ENCODE measurements at places on chromosomes 3 and 15.
A peak's percentile ranks its signal among the peaks of the same experiment; 100 is the strongest.

DNA sequence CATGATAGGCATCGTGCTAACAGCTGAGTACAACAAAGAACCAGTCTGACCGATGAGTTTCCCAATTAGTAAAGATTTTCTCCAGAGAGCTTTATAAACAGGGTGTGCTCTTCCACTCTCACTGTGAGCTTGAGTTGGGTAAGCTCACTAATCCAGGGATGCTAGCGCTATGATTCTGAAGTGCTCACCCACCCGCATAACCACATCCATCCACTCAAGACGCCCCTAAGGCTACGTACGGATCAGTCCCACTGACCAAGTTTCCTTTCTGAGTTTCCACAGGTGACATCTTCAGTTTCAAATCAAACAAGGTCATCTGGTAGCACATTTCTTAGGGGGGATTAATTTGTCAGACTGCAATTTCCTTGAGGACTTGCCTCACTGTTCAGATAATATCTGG, 141.1 kb upstream of the ABI3BP start:
- DNase-seq: no peak

DNA sequence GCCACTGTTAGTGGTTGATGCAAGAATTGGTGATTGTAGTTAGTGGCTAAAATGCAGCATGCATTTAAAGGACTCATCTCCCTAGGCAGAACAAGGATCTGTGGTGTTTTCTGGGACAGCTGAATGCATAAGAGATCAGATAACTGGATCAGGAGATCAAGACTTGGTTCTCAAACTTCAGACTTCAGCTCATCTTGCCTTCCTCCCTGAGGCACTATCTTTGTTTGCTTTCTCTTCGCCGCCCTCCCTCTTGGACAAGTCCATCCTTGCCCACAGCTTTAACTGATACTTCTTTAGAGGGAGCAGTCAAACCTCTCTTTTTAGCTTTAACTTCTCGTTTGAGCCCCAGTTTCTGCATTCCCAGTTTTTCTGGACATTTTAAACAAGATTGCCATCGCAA, 195.4 kb upstream of the TPRG1 start:
- DNase-seq: no peak

DNA sequence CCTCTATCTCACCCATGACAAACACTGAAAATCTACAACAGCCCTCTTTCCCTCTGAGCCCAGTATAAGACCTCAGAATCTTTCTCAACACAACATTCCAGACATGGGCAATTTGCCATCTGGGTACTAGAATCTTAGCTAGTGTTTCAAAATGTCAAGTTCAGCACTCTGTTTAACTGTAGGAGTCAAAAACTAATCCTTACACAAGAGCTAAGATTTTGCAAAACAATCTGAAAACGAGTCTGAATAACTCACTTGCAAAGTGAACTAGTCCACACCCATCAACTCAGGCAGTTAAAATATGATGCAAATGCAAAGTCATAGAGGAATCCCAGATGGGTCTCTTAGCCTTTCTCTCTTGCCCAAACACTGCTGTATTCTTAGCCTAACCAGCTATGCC, 67.8 kb downstream of the GPR176 start:
- no peak for DNase-seq

- no peak for DNase-seq
Measured at GRCh38 chr3:107662124-107662507, 139.4 kb downstream of the BBX start.

DNA sequence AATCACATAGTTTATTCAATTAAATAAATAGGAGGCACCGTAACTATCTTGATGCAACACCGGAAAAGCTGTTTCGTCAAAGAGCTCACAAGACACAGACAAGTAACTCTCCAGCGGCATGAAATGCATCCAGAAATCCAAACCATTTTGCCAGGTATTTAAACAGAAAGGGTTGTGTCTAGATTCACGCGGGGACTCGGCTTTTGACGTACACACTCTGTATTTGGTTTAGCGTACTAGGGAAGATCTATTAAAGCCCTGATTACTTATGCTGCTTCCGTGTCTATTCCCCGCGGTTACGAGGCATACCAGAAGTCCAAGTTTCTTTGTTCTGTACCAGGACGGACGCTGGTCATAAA, 718 bp downstream of the BNIP2 start:
- peak; percentile 58 for DNase-seq

- no peak for DNase-seq
Measured at GRCh38 chr3:124784686-124785382, 54.6 kb downstream of the UMPS start.

DNA sequence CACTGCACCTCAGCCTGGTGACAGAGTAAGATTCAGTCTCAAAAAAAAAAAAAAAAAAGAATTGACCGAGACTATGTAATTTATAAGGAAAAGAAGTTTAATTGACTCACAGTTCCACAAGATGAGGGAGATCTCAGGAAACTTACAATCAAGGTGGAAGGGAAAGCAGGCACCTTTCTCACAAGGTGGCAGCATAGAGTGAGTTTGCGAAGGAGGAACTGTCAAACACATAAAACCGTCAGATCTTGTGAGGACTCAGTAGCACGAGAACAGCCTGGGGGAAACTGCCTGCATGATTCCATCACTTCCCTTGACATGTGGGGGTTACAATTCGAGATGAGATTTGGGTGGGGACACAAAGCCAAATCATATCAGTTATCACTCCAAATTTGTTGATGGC, 380.9 kb downstream of the EDEM1 start:
- no peak for DNase-seq

DNA sequence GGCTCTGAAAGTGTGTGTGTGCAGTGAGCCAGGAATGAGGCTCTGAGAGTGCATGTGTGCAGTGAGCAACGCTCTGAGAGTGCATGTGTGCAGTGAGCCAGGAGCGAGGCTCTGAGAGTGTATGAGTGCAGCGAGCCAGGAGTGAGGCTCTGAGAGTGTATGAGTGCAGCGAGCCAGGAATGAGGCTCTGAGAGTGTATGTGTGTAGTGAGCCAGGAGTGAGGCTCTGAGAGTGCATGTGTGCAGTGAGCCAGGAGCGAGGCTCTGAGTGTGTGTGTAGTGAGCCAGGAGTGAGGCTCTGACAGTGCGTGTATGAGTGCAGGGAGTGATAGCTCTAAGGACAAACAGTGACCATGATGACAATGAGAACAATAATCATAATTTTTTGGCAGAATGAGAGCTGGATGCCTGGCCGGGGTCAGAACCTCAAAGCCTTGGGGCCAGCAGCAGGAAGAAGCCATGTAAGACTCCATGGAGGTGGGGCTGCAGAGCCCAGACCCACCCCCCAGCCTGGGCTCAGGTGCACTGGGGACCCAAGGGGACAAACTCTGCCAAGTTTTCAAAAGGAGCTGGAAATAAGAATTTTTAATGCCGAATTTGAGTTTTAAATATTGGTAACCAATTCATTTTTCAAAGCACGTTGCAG, 85.7 kb upstream of the PRR20G start:
- no peak for DNase-seq

DNA sequence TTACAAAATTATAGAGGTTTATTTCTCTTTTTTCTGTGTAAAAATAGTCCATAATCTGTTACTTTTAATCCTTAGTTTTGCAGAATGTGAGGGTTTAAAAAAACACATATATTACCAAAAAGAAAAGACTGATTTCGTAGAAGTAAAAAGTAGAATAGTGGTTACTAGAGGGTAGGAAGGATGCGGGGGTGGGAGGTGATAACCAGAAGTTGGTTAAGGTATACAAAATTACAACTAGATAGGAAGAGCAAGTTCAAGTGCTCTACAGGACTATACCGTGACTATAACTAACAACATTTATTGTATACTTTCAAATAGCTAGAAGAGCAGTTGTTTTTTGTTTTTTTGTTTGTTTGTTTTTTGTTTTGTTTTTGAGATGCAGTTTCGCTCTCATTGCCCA, 16.1 kb downstream of the CASR start:
- DNase-seq: no peak

- DNase-seq: no peak
Measured at GRCh38 chr3:171687581-171687980, 122.7 kb downstream of the PLD1 start.

DNA sequence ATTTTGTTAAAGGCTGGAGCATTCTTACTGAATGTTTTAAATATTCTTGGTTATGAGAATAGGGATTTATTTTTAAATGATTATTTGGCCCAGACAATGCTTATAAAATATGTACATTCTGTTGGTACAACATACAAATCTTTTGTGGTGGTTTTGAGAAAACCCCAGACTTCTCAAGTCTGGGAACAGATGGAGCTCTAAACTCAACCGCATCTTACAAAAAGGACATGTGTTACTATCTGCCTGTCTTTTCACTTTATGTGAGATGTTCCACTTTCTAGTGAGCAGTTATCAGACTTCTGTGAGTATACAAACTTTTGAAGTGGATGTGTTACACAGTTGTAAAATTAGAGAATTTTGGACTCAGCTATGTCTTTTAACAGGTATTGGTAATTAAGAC, 135.5 kb upstream of the RBMS3 start:
- DNase-seq: no peak

DNA sequence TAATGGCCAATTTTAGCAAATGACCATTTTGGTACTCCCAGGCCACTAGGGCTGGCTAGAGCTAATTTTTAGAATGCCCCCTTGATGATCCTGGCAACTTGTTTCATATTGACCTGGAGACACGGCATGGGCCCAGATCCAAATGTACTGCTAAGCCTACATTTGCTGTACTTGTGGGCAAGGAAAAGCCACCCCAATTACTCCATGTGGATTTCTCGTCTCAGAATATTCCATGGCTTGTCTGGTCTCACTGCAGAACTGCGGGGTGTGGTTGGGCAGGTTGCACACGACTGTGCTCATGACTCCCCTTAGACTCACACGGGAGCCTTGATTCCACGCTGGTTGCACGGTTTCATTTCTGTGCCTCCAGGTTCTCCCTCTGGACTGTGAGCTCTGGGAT, 140.9 kb downstream of the RPLP1 start:
- DNase-seq: no peak

- DNase-seq: no peak
Measured at GRCh38 chr15:39756806-39757522, 25.7 kb downstream of the FSIP1 start.

DNA sequence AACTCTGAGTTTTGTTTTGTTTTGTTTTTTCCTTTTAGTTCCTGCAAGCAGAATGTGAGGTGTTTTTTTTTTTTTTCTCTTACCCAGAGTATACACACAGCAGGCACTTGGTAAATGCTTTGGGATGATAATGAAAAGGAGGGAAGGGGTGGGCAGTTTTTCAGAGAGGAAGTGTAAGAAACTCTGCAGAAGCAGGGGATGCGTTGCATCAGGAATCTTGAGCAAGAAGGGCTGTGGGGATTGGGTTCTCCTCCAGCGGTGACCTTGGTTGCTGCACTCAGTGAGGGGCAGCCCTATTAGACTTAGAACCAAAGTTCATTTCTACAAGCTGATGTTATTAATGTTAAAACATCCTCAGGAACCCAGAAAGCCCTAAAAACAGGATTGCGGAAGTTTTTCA, 32.2 kb upstream of the TMEM158 start:
- DNase-seq: no peak

GRCh38 chr3:43648957-43649356, 27.1 kb upstream of the ANO10 start:
- no peak for DNase-seq

DNA sequence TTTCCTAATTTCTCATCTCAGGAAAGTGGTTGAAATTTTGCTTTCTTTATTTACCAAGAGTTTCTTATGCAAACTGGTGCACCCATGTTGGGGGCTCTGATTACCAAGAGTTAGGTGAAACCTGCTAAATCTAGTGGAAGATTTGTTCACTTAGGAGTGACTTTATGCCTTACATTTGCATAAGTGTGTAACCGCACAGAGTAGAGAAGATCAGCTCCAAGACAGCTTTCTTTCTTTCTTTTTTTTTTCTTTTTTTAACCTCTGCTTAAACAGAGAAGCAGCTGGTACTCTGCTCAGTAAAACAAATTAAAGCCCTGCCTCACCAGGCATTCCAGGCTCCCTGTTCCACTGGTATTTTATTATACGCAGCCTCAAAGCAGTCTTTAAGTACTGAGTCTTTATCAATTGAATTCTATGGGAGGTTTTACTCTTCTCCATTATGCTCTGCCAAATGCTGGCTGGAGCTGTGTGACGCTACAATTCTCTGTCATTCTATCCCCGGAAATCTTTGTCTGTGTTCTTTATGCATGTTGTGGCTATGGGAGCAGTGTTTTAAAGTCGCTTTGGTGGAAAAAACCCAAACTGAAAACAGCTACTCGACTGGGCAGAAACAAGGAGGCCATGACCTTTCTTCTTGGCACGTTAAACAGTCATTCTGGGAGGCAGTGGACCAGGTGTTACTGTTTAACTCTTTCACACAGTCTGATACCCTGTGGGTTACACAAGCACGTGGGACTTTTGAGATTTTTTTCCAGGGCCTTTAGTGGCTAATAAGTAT, 55.2 kb upstream of the GBE1 start:
- DNase-seq: no peak

DNA sequence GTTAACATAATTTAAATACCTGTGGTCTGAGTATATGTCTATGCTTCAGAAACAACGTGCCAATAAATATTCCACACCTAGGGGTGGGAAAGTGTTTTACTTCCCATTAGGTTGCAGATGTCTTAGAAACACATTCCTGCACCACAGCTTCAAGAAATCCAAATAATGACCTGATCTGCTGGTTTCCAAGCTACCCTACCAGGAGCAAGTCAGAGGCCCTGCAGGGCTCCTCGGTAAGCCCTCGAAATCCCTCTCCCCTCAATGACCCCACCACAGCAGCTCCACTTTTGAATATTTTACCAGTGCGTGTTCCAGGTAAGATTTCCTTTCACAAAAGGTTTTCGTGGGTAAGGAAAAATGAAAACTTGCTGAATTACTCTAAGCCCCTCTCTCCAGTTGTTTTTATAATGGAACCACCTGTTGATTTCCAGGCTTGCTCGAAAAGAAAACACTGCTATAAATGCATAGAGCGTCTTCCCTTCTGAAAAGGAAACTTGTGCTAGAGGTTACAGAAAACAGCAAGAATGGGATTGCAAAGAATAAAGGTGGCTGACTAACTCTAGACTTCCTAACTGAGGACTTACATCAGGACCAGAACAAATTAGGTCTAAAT, 12.6 kb downstream of the IL12A start:
- DNase-seq: no peak

DNA sequence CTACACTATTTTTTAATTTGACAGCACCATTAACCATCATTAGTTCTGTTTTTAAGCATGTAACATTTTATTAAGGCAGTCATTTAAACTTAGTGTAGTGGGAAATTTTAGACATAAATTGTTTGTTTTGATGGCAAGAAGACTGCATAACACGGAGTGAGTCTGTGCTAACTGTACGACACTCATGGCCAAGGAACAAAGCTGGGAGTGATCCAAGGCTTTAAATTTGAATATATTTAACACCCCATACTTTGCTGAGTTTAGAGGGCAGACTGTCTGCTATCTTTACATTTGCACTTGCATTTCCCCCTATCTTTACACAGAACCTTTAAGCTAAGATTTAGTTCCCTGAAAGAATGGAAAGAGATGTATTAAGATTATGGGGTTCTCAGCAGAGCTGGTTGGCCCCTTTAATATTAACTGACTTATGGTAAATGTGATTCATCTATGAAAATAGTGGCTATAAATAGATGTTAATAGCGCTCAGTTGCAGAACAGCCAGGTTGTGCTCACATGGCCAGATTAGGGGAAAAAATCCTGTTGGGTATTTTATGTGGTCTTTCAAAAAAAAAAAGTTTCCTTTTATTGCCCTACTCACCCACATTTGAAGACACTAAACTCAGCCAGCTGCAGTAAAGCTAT, 120.7 kb downstream of the CMSS1 start:
- no peak for DNase-seq

- no peak for DNase-seq
Measured at GRCh38 chr3:127354761-127355160, 66.9 kb upstream of the PRR20G start.
